ENCODE measurements at places on chromosomes 3 and 15.
A peak's percentile ranks its signal among the peaks of the same experiment; 100 is the strongest.

- no peak for DNase-seq
Measured at GRCh38 chr3:12815719-12816118, 19.2 kb downstream of the CAND2 start.

GRCh38 chr3:105334138-105334882, 32.4 kb upstream of the ALCAM start:
- DNase-seq: no peak

DNA sequence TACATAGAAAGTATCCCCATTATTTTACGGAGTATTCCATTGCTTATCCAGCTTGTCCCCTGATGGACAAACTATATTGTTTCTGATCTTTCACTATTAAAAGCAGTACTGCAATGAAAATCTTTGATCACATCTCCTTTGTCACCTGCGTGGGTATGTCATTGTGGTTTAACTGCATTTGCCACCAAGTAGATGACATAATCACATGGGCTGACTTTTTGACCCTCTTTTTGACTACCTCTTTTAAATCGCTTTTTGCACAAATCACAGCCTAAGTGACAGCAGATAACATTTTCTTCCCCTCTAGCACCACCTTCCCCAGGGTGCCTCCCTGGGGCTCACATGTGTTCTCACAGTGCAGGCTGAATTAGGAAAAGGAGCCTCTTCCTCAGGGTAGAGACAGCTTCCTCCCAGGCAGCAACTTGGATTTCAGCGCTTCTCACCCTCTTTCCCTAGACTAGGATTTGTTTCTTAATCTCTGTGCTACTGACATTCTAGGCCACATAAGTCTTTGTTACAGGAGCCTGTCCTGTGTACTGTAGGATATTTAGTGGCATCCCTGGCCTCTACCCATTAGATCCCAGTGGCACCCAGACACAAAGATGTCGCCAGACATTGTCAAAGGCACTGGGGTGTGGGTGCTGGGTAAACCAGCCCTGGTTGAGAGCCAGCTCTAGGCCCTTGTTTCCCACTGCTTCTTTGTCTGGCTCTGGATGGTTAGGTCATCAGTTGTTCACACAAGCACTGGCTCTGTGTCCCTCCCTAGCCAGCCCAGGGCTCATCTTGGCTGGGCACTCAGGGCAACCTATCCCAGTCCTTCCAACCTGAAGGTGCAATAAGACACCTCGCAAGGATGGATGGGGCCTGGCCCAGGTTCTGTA, 1.3 kb upstream of the RBP1 start:
- DNase-seq: no peak

GRCh38 chr3:2036076-2036475, 62.6 kb upstream of the CNTN4 start:
- no peak for DNase-seq

- DNase-seq: no peak
Measured at GRCh38 chr3:171895291-171895690, 52.1 kb downstream of the TMEM212 start.

GRCh38 chr3:157493627-157494550, 9.3 kb downstream of the VEPH1 start:
- DNase-seq: peak; percentile 10

DNA sequence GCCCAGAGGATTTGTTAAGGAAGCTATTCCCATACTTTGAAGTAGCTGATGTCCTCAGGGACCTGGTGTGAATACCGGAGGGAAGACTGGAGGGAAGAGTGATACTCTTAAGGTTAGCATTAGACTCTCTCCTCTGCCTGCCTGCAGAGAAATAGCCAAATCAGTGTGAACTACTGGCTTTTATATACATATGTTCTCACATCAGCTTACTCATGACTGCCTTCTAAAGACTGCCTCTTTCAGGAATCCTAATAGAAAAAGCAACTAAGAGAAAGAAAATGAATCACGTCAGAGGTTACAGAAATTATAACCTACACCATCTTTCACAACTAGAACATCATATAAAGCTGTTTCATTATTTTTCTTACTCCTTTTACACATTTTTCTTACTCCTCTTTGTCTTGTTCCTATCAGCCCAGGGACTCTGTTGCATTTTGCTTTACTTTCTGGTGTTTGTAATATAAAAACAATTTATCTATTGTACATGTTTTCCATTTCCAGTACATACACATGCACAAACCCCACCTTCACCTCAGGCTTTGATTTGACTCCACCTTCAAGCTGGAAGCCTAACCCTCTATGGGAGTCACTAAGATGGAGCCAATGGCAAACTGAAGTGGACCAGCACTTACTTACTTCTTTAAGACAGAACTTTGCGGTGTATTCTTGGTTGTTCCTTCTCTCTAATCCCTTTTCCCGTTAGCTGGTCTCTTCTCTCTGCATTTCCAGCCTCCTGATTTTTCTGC, 257.7 kb upstream of the UBE2E1 start:
- DNase-seq: no peak

Measured in A549 (cell line).